ENCODE measurements at places on chromosomes 3 and 15.

- DNase-seq: no peak
Observed at GRCh38 chr3:71191031-71191482, 392.5 kb downstream of the FOXP1 start.

DNA sequence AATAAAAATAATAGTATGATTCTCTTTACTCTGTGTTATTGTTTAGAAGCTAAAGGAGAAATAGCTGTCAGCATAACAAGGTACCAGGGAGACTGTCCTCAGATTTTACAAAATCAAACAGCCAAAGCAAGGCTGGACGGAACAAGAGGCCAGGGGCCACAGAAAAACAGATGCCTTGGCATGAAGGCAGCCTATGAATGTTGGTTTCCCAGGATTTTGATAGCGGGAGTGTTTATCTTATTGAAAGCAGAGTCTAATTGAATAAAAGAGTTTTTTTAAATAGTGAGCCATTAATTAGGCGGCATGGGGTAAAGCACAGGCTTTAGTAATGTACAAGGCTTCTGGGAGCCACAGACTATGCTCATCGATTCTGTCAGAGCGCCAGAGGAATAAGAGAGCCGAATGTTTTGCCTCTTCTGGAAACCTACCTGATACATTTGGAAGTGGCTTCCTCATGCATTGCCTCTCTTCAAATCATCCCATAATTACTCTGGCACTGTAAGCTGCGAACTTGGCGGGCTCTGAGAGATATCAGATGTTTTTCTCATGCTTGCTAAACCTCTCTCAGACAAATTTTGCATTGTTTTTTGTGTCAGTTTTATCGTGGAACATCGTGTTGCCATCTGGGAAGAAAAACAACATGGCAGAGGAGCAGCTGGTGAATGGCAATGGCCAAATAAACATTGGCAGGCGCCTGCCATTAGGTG lies 30.4 kb upstream of the TMCO5A start:
- DNase-seq: no peak

- DNase-seq: no peak
Observed at GRCh38 chr3:20055020-20055775, 15.0 kb downstream of the KAT2B start.

- peak; percentile 2 for DNase-seq
Observed at GRCh38 chr3:27639271-27639670, 82.9 kb downstream of the EOMES start.

DNA sequence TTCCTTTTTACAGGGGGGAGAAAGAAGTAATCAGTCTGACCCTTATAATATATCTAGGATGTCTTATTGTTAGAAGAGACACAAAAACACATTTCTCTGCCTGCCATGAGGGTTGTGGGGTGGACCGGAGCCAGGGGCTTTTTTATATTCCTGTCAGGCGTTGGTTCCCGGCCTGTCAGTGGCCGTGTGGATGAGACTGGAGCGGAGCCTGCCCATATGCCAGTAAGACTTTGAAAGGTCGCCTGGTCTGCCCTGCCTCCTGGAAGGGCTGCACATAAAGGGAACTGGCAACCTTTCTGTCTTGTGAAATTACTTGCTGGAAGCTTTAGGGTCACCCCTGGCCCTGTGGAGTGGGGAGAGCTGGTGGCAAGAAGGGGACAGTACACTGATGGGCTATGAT lies 34.7 kb downstream of the MAP3K13 start:
- no peak for DNase-seq

DNA sequence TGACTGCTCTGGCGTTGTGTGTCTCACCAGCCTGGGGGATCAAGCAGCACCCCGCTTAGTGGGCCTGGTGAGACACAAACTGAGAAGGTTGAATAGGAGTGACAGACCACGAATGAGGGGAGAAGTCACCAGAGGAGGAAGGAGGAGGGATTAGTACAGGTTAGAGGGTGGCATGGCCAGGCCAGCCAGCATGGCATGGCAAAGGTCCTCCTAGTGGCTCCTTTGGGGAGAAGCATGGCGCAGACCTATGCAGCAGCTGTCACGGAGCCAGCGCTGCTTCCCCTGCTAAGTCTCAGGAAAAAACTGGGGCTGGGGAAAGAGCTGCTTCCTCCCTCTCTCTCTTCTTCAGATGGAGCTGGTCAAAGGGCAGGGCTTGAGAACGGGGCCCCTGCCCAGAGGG lies 48.6 kb downstream of the ZDHHC3 start:
- no peak for DNase-seq

DNA sequence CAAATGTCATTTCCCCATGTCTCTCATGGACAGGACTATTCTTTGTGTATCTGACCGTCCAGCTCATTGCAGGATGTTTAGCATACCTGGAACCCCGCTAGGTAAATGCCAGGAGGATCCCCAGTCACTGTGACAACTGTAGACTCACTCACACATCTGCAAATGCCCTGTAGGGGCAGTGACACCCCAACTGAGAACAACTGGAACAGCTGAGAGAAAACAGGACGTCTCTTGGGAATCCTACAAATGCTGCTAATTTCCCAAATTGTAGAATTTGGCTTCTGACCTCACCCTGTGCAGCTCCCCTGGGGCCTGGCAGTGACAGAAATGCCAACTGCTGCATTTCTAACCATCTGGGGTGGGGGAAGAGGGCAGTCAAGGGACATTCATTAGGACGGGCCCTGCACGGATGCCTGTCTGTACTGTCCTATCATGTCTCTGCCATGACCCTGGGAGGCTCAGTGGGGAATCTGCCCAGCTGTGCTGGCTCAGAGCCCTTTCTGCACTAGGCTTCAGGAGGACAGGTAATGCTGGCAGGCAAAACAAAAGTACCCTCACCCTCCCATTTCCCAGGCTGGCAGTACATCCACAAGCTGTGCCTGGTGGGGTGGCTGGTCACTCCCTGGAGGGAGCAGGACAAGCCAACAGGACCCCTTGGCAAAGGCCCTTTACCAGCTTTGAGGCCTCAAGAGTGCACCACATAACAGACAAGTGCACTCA lies 30.4 kb downstream of the RAB6B start:
- no peak for DNase-seq

- no peak for DNase-seq
Observed at GRCh38 chr15:70362886-70363285, 265.2 kb upstream of the TLE3 start.

DNA sequence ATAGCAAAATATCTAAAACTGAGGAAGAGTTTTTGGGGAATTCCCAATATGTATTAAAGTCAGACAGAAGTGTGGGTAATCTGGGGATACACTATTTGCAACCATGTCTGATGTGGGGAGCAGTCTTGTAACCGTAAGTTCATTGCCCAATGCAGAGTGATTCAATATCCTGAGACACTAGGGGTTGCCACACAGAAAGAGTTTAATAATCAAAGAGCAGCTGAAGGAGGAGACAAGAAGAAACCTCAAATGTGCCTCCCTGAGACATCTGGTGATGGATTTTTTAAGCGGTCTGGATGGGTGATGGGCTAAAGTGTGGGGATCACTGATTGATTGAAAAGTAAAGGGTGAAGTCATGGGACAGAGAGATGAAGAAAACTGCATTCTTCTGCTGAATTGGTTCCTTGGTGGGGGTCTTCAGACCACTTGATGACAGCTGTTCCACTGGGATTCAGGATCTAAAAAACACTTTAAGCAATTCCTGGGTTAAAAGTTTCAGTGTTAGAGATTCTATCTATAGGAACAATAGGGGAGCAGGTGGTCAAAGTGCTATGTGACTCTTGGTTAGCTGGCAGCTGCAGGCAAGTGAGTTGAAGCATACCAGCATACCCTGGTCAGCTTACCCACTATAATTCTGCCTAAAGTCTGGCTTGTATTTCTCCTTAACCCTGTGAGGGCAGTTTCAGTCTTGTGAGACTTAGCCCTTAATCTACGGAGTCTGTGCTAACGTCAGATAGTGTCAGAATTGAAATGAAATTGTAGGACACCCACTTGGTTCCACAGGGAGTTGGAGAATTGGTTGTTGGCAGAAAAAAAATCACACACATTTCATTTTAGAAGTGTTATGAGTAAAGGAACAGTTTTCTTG lies 425.9 kb upstream of the TGFBR2 start:
- no peak for DNase-seq

GRCh38 chr3:61634678-61635077 lies 73.3 kb downstream of the PTPRG start:
- DNase-seq: no peak

DNA sequence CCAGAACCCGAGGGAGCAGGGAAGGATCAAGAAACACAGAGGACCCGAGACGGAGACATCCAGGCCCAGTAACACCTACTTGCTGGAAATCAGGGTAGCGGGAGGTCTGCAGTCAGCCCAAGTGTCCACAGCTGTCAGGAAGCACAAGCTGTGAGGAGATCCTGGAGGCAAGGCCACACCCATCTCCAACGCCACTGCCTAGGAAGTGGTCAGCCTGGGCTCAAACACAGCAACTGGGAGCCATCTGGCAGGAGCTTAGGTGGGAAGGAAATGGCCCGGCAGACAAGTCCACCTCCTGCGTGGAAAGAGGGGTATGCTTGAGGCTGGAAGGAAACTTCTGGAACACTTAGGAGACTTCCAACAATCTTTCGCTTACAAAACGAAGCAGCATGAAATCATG lies 407.1 kb downstream of the VPS13C start:
- DNase-seq: no peak

DNA sequence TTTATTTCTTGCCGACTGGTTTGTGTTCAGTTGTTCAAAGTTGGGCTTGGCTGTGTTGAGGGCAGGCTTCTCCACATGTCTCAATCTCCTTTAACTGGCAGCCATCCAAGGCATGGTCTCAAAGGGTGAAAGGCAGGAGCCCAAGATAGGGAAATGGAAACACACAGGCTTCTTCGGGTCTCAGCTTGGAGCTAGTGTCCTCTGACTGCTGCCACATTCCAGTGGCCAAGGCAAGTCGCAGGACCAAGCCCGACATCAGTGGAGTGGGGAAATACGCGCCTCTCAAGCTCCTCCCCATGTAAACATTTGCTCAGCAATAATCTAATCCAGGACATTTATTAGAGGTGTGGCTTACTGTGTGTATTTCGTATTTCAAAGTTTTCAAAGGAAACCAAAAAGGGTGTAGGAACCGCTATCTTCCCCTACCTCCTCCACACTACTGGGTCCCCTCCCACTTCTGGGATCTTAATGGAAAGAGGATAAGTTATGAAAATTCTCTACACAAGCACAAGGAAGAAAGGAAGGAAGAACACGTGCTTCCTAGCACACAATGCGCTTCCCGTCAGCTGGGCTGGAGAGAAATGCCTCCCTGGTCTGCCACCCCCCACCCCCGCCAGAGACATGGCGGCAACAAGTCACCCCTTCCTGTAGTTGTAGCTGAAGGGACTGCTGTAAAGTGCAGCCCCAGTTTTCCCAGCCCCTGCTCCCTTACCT lies 181.7 kb downstream of the FAM43A start:
- no peak for DNase-seq

DNA sequence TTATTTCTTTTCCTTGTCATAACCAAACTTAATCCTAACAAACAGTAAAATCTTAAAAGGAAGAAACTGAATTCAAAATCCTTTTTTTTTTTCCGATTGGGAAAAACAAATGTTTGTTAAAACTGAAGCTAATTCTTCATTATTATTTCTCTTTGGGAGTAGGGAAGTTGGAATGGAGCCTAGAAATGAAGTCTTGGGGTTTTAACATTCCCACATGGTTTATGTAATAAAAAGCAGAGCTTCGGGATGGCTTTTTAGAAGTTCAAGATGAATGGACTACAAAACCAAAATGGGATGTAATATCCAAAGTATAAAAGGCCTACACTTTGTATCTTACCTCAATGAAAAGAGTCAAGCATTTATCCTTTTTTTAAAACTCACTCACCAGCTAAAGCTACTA lies 189.0 kb upstream of the TMC3 start:
- no peak for DNase-seq

- no peak for DNase-seq
Observed at GRCh38 chr3:195307711-195308110, 36.8 kb upstream of the XXYLT1 start.

DNA sequence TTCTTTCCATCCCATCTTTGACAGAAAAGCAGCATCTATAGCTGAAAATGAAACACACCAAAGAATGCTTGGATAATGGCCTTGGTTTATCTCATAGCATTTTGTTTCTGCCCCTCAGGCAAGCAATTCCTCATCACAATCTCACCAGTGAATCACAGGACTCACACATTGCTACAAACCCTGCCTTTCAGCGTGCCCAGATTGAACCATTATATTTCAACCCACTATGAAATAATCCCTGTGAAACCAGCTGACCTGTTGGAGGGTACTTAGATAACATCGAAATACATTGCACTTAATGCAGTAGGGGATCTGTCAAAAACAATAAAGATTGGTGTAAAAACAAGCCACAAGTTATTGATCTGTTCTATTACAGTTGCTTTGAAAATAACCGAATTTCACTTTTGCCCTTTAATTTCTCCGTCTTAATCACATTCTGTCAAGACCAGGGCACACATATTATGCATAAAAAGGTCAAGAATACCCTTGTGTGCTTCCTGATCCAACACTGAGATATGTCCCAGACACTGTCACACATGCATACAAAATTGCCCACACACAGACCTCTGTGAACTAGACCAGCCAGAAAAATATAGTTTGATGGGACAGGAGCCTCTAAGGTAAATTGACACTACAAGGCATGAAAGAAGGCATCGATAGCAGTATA lies 839.8 kb downstream of the NTRK3 start:
- no peak for DNase-seq

DNA sequence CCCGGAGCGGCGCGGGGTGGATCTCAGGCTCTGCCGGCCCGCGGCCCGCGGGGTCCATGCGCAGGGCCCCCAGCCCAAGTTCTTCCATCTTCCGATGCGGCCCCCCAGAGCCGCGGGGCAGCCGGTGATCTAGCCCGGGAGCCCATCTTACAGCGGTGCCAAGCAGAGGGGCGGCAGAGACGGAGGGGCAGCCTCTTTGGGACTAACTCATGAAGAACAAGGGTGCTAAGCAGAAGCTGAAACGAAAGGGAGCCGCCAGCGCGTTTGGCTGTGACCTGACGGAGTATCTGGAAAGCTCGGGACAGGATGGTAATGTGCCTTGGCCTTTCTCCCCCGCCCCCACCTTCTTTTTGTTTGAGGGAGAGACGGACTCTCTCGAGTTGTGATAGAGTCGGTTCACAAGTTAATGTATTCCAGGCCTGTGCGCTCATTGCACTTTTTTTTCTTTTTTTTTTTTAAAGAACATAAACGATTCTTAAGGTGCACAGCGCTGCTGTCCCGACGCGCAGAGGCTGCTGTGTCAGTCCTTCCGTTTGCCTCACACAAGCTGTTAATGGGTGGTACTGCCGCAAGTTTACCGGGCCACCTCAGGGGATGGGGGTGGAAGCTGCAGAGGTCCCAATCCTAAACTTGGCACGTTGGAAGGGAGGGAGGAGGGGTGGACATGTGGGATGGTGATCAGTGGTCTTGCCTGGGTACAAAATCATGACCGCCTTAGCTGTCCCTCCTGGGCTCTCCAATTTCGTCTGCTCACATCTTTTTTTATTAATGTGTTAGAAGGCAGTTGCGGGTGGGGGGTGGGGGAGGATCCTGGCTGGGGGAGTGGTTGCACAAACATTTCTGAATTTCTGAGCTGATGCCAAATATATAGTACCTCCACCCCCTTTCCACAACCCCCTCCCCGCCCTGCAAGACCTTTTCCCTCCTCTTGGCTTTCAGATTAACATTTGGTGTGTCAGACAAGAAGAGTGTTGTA lies 801 bp downstream of the ARHGAP31 start:
- DNase-seq: peak; percentile 68

DNA sequence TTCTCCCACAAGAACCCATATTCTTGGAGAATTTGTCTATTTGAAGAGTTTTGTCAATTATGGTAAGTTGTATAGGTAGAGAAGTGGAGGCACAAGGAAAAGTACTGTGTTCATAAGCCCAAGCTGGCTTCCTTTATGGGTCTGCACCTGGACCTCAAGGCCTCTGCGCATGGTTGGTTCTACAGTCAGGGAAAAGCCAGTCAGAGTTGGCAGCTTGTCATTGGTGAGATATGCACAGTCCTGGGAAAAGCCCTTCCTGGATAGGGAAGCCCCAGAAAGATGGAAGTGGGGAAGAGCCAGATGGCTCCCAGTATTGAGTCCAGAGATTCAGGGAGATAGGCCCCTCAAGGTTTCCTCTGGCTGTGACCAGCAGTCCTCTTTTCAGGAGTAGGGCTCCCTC lies 15.8 kb downstream of the BOC start:
- DNase-seq: no peak

All from stimulated activated naive CD8-positive, alpha-beta T cell treated with anti-CD3 and anti-CD28 coated beads, Interleukin-15, amount 100 ng/mL, for 72 hours (primary cell).